Effector memory CD8-positive, alpha-beta T cell (primary cell): ENCODE measurements at places on chromosomes 7 and 10.

GRCh38 chr10:57799625-57800024 is 468.1 kb downstream of the IPMK start:
- no peaks in the 10 kb centered on the region for H3K27me3 ChIP-seq
- no peaks in the 10 kb centered on the region for H3K4me1 ChIP-seq
- H3K36me3 ChIP-seq = no peaks in the 10 kb centered on the region
- H3K4me3 ChIP-seq = no peak overlapping the region

GRCh38 chr7:80095545-80095944 is 39.1 kb upstream of the GNAI1 start:
- H3K27ac ChIP-seq = no peak overlapping the region
- H3K27me3 ChIP-seq = no peaks in the 10 kb centered on the region
- DNase-seq = no peak
- no peaks in the 10 kb centered on the region for H3K4me1 ChIP-seq
- no peaks in the 10 kb centered on the region for H3K36me3 ChIP-seq

- no peak for DNase-seq
- no peaks in the 10 kb centered on the region for H3K4me1 ChIP-seq
- H3K27me3 ChIP-seq = no peaks in the 10 kb centered on the region
- no peak overlapping the region for H3K4me3 ChIP-seq
These were observed 565.4 kb upstream of the NRP1 start for GRCh38 chr10:33899578-33900531.

GRCh38 chr10:45152726-45153125 is 152.0 kb downstream of the ZNF22 start:
- no peak for DNase-seq
- H3K27ac ChIP-seq = no peak overlapping the region
- H3K4me1 ChIP-seq = no peaks in the 10 kb centered on the region
- H3K27me3 ChIP-seq = peaks cover 29% of the 10 kb centered on the region
- no peak overlapping the region for H3K4me3 ChIP-seq

GRCh38 chr10:75733135-75733890 is 301.9 kb downstream of the LRMDA start:
- no peaks in the 10 kb centered on the region for H3K4me1 ChIP-seq
- DNase-seq = no peak
- no peak overlapping the region for H3K27ac ChIP-seq
- H3K4me3 ChIP-seq = no peak overlapping the region

GRCh38 chr7:17415955-17416354 is 117.5 kb downstream of the AHR start:
- no peaks in the 10 kb centered on the region for H3K27me3 ChIP-seq
- no peak overlapping the region for H3K4me3 ChIP-seq
- no peak for DNase-seq
- no peaks in the 10 kb centered on the region for H3K4me1 ChIP-seq
- no peaks in the 10 kb centered on the region for H3K36me3 ChIP-seq
- H3K27ac ChIP-seq = no peak overlapping the region

GRCh38 chr10:122112021-122112616 is 123.2 kb downstream of the TACC2 start:
- H3K27ac ChIP-seq = no peak overlapping the region
- no peak overlapping the region for H3K4me3 ChIP-seq
- H3K4me1 ChIP-seq = no peaks in the 10 kb centered on the region
- H3K36me3 ChIP-seq = no peaks in the 10 kb centered on the region
- DNase-seq = no peak
- H3K27me3 ChIP-seq = peaks cover 58% of the 10 kb centered on the region

DNA sequence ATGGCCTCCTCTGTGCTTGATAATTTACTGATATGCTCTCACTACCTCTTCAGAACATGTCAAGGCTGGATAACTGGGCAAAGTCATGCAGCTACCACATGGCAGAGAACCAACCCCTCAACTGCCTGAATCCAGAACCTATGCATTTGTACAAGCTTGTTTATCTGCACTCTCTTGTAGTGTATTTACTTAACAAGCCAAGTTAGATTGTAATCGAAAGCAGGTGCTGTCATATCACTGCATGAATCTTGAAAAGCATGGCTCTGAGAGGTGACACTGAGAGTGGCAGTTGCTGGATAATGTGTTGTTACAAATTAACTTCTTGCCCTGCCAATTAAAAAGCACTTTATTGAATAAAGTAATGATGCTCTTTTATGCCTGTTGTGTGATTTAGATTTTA is 588.6 kb downstream of the NRG3 start:
- no peaks in the 10 kb centered on the region for H3K27me3 ChIP-seq
- no peak overlapping the region for H3K4me3 ChIP-seq
- no peak overlapping the region for H3K27ac ChIP-seq
- no peak for DNase-seq
- no peaks in the 10 kb centered on the region for H3K36me3 ChIP-seq

DNA sequence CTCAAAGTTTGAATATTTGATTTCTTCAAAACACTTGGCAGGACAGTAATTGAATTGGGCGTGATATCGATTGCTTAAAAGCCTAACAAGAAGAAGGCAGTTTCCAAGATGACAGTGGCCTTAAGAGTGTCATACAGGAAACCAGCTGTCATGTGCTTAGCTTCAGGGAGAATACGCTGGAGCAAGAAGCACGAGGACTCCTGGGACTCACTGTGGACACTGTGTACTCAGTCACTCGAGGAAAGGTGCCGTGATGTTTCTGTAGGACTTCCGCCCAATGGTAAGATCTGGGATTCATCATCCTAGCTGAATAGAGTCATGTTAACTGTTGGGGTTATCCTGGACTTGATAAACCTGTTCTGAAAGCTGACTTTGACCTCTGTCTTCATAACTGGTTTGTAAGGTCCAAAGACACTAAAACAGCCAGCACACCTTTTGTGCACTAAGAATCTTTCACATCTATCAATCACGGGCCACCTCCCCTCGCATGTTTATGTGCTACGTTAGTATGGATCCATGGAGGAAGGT is 113.5 kb downstream of the CELF2 start:
- peaks cover 17% of the 10 kb centered on the region for H3K27me3 ChIP-seq
- no peaks in the 10 kb centered on the region for H3K36me3 ChIP-seq
- DNase-seq = no peak
- H3K4me1 ChIP-seq = no peaks in the 10 kb centered on the region
- no peak overlapping the region for H3K4me3 ChIP-seq

GRCh38 chr10:86522510-86522855 is 891 bp upstream of the WAPL start:
- H3K27me3 ChIP-seq = no peaks in the 10 kb centered on the region
- peaks cover 27% of the 10 kb centered on the region for H3K4me1 ChIP-seq
- peak overlapping the region; percentile 97 for H3K4me3 ChIP-seq
- peak overlapping the region; percentile 95 for H3K27ac ChIP-seq

GRCh38 chr10:12391206-12391605 is 41.9 kb downstream of the CAMK1D start:
- H3K27me3 ChIP-seq = no peaks in the 10 kb centered on the region
- H3K36me3 ChIP-seq = peaks cover 6% of the 10 kb centered on the region
- H3K27ac ChIP-seq = peak overlapping the region; percentile 19
- DNase-seq = no peak
- H3K4me3 ChIP-seq = no peak overlapping the region
- H3K4me1 ChIP-seq = peaks cover 23% of the 10 kb centered on the region

GRCh38 chr10:70698211-70698610 is 25.9 kb downstream of the ADAMTS14 start:
- no peak overlapping the region for H3K4me3 ChIP-seq
- no peaks in the 10 kb centered on the region for H3K4me1 ChIP-seq
- no peaks in the 10 kb centered on the region for H3K27me3 ChIP-seq
- no peak overlapping the region for H3K27ac ChIP-seq
- H3K36me3 ChIP-seq = no peaks in the 10 kb centered on the region
- DNase-seq = no peak

DNA sequence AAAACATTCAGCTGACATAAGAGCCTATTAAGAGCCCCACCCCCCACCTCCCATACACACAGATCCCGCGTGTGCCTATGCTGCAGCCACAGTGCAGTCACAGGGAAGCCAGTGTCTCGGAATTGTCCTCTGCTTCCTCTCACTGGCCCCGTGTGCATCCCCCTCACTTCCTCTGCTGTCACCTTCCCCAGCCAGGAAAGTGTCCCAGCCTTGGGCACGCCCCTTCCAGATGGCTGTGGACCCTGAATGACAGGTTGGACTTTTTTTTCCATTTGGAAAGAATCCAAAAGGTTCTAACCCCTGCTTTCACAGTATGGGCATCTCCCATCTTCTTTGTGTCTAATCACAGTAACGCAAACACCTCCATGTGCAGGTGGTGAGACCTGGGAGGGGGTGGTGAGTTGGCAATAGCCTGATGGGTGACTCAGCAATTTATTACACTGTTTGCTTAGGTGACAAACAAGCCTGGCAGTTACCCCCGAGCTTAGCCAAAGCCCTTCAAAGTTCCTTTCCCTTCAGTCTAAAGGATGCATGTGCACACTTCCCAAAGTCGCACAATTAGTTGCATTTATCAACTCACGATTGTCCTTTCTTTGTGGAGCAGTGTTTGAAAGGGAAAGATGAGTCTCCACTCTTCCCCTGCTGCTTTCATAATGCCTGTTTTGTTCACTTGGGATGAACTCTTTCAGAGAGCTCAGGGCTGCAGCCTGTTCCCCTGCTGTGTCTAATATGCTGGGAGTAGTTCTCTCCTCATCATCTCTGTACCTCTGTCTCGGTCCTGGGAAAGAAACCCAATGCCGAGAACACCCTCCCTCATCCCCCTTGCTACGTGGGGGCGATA is 67.5 kb upstream of the EFCAB10 start:
- H3K4me3 ChIP-seq = no peak overlapping the region
- DNase-seq = no peak
- H3K4me1 ChIP-seq = peaks cover 6% of the 10 kb centered on the region
- H3K27ac ChIP-seq = no peak overlapping the region
- H3K36me3 ChIP-seq = peaks cover 14% of the 10 kb centered on the region

GRCh38 chr10:28012990-28013515 is 14.2 kb upstream of the ODAD2 start:
- DNase-seq = no peak
- H3K4me1 ChIP-seq = no peaks in the 10 kb centered on the region
- H3K4me3 ChIP-seq = no peak overlapping the region
- H3K36me3 ChIP-seq = no peaks in the 10 kb centered on the region
